Osteoblast (primary cell): ENCODE measurements at places on chromosomes 3 and 15. TPM values are rescaled to one million over a fixed set of nuclear protein-coding genes. Genes with fewer than 3 reads are reported as not detected.

- DNase-seq, result no peak
Observed at GRCh38 chr3:110343945-110344344, 727.7 kb upstream of the NECTIN3 start.

- DNase-seq, result no peak
Observed at GRCh38 chr3:99753268-99753975, 64.2 kb upstream of the CMSS1 start.

DNA sequence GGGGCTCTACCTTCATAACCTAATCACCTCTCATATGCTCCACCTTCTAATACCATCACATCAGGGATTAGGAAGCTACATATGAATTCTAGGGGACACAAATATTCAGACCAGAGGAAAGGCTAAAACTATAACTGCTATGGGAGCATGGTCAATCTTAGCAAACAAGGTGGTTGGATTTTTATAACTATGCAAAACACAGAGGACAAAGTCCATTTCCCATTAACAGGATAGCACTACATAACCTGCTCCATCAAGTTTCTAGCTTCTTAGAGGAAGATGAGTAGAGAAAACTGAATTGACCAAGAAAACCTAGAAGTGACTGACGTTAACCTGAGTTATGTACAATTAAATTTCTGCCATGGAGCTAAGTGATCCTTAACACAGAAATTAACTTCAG lies 398.6 kb downstream of the TBL1XR1 start:
- DNase-seq, result no peak

CAMK1 gene
- 22.1 and 25.9 TPM in 2 replicates for total RNA-seq

GRCh38 chr3:47318916-47319315 lies 36.2 kb downstream of the KLHL18 start:
- no peak for DNase-seq

DNA sequence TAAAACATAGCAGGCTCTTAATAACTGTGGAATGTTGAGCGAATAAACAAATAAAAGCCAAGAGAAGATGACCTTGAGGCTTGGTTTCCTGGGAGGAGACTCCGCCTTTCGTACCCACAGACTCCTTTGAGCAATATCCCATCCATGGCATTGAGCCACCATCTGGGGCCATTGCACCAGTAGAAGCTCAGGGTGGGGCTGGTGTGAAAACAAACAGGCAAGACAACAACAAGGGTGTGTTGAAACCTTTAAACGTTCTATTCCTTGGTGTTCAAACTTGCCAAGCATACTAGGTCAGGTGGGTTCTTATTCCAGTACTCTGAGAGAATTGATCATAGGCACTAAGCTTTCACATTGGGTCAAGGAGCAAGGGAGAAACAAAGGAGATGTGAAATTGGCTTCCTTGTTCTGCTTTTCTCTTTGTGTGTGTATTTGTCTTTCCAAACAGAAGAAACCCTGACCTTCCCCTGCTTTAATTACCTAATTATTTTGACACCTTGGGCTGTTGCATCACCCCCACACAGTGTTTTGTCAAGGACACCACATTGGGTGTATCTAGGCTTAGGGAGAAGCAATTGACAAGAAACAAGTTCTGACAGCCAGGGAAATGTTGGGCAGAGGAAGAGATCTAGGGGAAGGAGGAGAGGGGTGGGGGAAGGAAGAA lies 105.1 kb upstream of the BCL6 start:
- no peak for DNase-seq

- no peak for DNase-seq
Observed at GRCh38 chr3:42730706-42731420, 28.3 kb upstream of the HHATL start.

DNA sequence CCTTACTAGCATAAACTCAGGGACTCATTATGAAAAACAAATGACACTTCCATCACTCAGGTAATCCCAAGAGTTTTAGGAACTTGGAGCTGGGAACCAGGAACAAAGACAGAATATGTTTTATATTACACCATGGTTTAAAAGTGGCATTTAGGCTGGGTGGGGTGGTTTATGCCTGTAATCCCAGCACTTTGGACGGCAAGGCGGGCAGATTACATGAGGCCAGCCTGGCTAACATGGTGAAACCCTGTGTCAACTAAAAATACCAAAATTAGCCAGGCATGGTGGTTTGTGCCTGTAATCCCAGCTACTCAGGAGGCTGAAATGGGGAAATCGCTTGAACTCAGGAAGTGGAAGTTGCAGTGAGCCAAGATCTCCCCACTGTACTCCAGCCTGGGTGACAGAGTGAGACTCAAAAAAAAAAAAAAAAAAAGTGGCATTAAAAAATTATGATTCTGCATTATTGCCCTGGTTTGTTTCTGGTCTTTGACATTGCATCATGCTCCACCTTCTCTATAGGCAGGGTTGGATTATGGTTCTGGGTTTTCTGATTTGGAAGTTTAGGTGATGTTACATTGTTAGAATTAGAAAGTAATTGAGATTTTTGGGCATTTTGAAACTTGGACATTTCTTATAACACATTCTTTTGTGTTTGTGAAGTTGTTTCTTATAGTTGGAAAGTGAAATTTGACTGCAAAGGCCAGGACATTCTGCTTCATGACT lies 19.0 kb downstream of the SQOR start:
- DNase-seq, result no peak

DNA sequence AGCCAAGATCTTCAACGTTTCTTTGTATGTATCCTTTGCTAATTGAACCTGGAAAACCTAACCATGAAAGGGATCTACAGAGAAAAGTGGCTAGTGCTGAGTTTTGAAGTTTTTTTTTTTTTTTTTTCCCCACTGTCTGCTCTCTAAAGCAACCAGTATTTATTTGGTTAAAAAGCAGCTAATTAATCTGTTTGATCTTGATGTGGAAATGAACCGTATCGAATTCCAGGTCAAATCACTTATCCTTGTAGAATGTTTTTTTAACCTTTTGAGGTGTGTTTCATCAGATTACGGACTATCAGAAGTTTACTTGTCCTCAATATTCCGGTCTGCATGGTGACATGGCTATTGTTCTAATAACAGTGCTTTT lies 117.2 kb downstream of the FNDC3B start:
- DNase-seq, result no peak

DNA sequence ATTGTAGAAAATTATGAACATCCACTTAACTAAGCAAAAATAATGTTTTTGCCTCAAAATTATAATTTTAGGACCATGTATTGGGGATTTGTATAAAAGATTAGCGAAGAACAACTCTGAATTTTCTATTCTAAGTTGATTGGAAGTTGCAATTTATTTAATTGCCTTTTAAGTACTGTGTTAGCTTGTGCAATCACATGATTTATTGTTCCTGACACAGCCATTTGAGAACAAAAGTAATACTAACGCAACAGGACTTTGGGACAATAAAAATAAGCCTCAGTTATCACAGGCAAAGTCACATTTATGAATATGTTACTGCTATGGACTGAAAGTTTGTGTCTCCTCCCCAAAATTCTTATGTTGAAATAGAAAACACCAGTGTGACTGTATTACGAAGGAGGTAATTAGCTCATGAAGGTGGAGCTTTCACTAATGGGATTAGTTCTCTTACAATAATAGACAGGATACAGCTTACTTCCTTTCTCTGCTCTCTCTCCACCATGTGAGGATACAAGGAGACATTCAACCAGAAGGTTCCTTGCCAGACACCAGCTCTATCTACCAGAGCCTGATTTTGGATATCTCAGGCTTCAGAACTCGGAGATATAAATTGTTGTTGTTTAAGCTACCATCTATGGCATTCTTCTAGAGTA lies 745.9 kb downstream of the ZBBX start:
- no peak for DNase-seq

DNA sequence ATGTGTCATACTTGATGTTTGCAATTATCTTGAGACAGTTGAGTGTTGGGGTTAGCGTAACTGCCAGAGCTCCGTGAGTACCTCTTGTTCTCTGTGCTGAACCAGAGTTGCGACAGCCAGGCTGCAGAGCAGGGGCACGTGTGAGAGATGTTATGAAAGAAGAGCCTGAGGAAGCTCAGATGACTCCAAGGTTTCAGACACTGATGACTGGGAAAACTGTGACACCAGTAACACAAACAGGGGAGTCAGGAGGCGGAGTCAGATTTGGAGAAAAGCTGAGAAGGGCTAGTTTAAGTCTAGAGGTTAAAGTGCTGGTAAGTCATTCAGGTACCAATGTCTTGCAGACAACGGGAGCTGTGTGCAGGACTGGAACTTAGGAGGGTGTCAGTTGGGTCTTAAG lies 45.0 kb downstream of the BLM start:
- DNase-seq, result no peak

GRCh38 chr3:111676211-111677006 lies 81.3 kb upstream of the ZBED2 start:
- DNase-seq, result peak; percentile 52

TMEM158 gene
- total RNA-seq, result 4.7 and 9.0 TPM in 2 replicates

- no peak for DNase-seq
Observed at GRCh38 chr3:3107858-3108257, 2.3 kb downstream of the IL5RA start.

DNA sequence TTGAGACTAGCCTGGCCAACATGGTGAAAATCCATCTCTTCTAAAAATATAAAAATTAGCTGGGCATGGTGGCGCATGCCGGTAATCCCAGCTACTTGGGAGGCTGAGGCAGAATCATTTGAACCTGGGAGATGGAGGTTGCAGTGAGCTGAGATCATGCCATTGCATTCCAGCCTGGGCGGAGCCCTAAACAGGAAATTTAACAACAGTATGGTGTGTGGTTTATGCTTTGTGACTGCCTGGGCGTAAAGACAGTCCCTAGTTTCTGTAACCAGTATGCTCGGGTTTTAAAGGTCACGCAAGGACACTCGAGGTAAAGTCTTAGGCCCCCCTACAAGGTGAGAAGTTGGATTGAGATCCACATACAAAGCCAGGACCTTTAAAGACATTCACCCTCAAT lies 43.3 kb downstream of the USP50 start:
- no peak for DNase-seq

CELF6 gene
- total RNA-seq, result 0.36 and 0.59 TPM in 2 replicates

GRCh38 chr3:185504636-185505035 lies 5.8 kb upstream of the TMEM41A start:
- no peak for DNase-seq

CCDC12 gene
- 17.4 and 20.6 TPM in 2 replicates for total RNA-seq

FANCD2OS gene
- not detected in 2 replicates for total RNA-seq

GRCh38 chr15:62141643-62142588 lies 23.2 kb downstream of the C2CD4B start:
- DNase-seq, result no peak
